ENCODE measurements at places on chromosomes 4 and X. TPM values are rescaled to one million over a fixed set of nuclear protein-coding genes. Genes with fewer than 3 reads are reported as not detected.

DNA sequence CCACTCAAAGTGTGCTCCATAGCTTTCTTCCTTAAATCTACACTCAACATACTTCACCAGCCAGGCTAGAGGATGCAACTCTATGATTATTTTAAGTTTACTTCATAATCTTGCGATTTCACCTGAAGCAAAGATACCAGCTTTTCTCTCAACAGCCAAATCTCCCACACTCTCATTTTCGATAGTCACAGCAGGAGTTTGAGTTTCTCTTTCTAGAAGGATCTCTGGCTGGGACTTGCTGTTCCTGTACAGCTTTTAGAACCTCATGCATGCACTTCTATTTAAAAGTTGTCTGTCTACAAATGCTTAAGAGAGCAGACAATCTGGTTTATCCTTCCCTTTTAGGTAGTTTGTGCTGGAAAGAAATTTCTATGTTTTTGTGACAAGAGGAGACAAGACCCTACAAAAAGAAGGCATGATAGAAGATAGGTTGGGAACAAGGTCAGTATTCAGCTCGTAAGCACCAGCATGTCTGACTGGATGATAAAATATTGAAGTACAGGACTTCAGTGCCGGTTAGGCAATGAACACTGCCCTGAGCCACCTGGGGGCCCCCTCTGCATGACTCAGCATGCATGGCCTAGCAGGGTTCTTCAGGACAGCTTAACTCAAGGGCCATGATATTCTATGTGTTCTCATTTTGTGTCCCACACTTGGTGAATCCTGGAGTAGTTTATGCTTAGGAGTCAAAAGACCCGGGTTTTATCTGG, 65.6 kb downstream of the ATXN3L start:
- no peaks in the 10 kb centered on the region for H3K4me1 ChIP-seq
- no peak overlapping the region for H3K27ac ChIP-seq
- DNase-seq: no peak
- no peaks in the 10 kb centered on the region for H3K36me3 ChIP-seq
- H3K27me3 ChIP-seq: no peaks in the 10 kb centered on the region

- no peaks in the 10 kb centered on the region for H3K27me3 ChIP-seq
- no peak overlapping the region for H3K27ac ChIP-seq
- no peak for DNase-seq
- no peaks in the 10 kb centered on the region for H3K4me1 ChIP-seq
- peaks cover 40% of the 10 kb centered on the region for H3K36me3 ChIP-seq
- H3K4me3 ChIP-seq: no peak overlapping the region
Observed at GRCh38 chr4:16206301-16206700, 20.0 kb downstream of the TAPT1 start.

DNA sequence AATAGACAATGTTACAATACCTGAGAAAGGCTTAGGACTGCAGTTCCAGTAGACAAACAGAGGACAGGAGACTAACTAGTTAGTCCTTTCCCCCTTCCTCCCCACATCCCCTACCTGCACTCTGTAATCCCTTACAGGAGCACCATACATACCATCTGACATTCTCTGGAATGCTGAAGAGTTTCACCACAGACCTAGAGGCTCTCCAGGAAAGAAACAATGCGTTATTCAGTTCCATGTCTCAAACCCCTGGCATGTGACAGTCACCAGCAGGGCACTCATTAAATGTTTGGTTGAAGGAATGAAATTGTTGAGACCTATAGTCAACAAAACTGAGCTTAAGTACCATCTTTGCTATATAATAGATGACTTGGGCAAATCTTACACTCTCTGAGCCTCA, 100.2 kb upstream of the USP38 start:
- no peaks in the 10 kb centered on the region for H3K36me3 ChIP-seq
- peaks cover 6% of the 10 kb centered on the region for H3K4me1 ChIP-seq
- no peaks in the 10 kb centered on the region for H3K27me3 ChIP-seq
- H3K27ac ChIP-seq: no peak overlapping the region
- DNase-seq: no peak

DNA sequence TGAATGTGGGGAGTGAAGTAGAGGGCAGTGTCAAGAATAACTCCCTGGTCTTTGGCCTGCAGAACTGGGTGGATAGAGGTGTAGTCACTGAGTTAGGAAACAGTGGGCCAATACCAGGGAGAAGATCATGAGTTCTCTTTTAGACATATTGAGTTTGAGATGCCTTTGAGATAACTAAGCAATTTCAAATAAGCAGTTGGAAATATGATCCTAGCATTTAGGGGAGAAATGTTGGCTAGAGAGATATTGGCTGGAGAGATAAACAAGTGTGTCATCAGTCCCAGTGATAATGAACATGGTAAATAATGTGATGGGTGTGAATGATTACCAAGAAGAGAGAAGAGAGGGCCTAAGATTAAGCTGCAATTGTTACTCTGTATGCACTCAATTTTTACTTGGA, 95.3 kb upstream of the HPRT1 start:
- no peaks in the 10 kb centered on the region for H3K4me1 ChIP-seq
- H3K27me3 ChIP-seq: no peaks in the 10 kb centered on the region
- H3K4me3 ChIP-seq: no peak overlapping the region
- no peak overlapping the region for H3K27ac ChIP-seq
- no peak for DNase-seq

Gene ART3
- 2.7 TPM for total RNA-seq

Gene F11
- not detected for total RNA-seq

- peak overlapping the region; percentile 12 for H3K27ac ChIP-seq
- DNase-seq: no peak
- H3K4me3 ChIP-seq: no peak overlapping the region
- no peaks in the 10 kb centered on the region for H3K27me3 ChIP-seq
- H3K4me1 ChIP-seq: no peaks in the 10 kb centered on the region
Observed at GRCh38 chr4:84931961-84932360, 34.5 kb downstream of the WDFY3 start.

DNA sequence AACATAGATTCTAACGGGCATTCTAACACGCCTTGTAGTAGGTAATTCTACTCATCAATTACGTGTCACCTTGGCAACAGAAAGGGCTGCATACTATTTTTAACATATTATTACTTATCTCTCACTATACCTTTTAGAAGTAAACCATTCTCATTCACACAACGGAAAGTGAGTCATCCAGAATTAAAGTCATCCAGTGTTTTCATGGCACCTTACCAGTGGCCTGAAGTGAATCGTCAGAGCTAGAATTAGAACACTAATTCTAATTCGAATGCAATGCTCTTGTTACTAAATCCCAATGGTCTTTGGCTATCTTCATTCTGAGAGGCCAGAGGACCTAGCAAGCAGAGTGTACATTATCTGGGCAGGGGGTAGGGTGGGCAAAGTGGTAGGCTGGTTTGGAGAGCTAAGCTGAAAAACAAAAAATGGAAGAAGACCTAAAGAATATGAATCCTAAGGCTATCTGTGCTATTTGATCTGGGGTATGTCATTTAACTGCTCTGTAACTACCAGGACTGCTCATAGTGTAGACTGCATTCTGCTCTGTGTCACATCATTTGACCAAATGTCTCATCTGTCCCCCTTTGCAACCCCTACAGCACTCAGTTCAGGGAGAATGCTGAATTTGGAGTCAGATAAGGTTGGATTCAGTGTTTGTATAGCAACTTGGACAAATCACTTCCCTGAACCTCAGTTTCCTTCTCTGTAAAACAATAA, 96.5 kb downstream of the HDAC8 start:
- H3K36me3 ChIP-seq: no peaks in the 10 kb centered on the region
- DNase-seq: no peak
- no peaks in the 10 kb centered on the region for H3K27me3 ChIP-seq
- H3K27ac ChIP-seq: no peak overlapping the region
- H3K4me3 ChIP-seq: no peak overlapping the region
- H3K4me1 ChIP-seq: no peaks in the 10 kb centered on the region

DNA sequence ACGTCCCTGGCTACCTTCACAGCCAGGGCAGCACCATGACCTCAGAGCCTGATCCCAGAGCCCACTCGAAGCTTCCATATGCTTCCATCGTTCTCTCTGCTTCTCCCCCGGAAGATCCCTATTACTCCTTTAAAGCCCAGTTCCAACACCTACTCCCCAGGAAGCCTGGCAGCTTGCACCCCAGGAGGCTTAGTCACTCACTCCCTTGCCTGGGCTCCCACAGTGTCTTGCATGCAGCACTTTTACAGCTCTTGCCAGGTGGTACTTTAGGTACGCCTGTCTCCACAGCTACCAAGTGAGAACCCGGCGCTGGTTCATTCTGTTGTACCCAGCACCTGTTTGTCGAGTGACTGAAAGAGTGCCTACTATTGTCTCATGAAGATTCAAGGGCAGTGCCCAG, 24.5 kb upstream of the MAMLD1 start:
- no peak overlapping the region for H3K27ac ChIP-seq
- H3K4me1 ChIP-seq: no peaks in the 10 kb centered on the region
- H3K4me3 ChIP-seq: no peak overlapping the region

Gene CT45A1
- total RNA-seq: not detected

GRCh38 chr4:131098976-131099375, 2003.0 kb downstream of the C4orf33 start:
- H3K4me1 ChIP-seq: no peaks in the 10 kb centered on the region
- no peak for DNase-seq
- H3K27ac ChIP-seq: no peak overlapping the region
- H3K36me3 ChIP-seq: no peaks in the 10 kb centered on the region
- H3K4me3 ChIP-seq: no peak overlapping the region
- H3K27me3 ChIP-seq: no peaks in the 10 kb centered on the region

Gene MBNL3
- total RNA-seq: 24.1 TPM

GRCh38 chr4:2630556-2631273, 94.3 kb downstream of the FAM193A start:
- DNase-seq: no peak
- H3K27me3 ChIP-seq: no peaks in the 10 kb centered on the region
- H3K4me1 ChIP-seq: no peaks in the 10 kb centered on the region
- H3K27ac ChIP-seq: no peak overlapping the region

- no peak overlapping the region for H3K27ac ChIP-seq
- DNase-seq: no peak
- no peaks in the 10 kb centered on the region for H3K36me3 ChIP-seq
- no peaks in the 10 kb centered on the region for H3K27me3 ChIP-seq
- no peak overlapping the region for H3K4me3 ChIP-seq
Observed at GRCh38 chr4:81684352-81684751, 212.6 kb upstream of the RASGEF1B start.

Gene MCF2
- total RNA-seq: not detected
